ENCODE measurements at places on chromosomes 1 and 21.

- DNase-seq = peak; percentile 33
These were observed 5.7 kb downstream of the AGMAT start for GRCh38 chr1:15578921-15579682.

GRCh38 chr21:35343046-35343819 lies 294.1 kb upstream of the RUNX1 start:
- DNase-seq = no peak

GRCh38 chr1:116352349-116352813 lies 20.7 kb upstream of the ATP1A1 start:
- no peak for DNase-seq

GRCh38 chr1:33902486-33903209 lies 38.8 kb downstream of the HMGB4 start:
- DNase-seq = no peak

DNA sequence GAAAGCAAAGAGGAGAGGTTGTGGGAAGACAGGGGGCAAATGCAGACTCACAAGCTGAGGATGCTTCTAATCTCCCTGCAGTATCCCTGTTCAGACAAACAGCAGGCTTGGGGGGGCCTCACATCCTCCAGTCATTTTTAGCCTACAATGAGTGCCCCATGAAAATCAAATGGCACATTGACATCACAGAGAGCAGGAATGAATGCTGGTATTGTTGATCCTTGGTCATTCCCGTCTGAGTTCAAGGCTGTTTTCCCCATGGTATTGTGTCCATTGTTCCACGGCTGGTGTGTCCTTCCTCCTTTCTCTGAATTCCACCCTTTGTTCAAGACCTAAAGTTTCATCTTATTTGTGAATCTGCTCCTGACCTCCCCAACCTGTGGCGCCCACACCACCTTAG lies 545.6 kb downstream of the AJAP1 start:
- no peak for DNase-seq

DNA sequence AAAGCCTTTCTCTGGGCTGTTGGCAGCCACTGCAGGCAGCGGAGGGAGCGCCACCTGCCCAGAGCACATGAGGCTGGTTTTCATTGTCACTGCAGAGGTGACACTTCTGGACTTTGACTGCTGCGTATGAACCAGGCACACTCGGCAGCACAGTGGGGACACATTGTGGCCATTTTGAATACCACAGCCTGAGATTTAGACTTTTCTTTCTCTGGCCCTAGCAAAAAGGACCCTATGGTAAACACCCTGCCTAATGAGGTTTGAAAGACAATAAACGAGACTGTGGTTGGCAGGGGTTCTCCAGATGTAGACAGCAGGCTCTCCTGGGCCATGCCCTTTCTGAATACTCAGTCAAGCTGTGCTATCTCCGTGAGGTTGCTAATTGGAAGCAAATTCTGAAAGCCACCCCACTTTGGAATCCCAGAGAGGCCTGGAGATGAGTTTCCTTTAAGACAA lies 12.0 kb upstream of the KCNE2 start:
- no peak for DNase-seq

DNA sequence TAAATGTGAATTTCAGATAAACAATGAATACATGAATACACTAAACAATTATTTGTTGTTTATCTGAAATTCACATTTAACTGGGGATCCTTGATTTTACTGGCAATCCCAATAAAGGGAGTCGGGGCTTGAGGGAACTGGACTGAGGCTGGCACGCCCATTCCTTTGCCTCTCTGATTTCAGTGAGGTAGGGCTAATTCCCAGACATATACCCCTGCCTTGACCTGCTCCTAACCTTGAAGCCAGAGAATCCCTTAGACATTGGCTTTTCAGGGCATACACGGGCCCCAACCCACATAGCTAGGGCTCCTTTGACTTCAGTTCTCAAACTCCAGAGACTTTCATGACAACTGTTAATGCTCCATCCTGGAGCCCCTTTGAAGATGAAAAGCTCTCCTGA lies 10.8 kb upstream of the UTP25 start:
- no peak for DNase-seq

- DNase-seq = no peak
These were observed 1.5 kb downstream of the LCE3E start for GRCh38 chr1:152565115-152565514.

DNA sequence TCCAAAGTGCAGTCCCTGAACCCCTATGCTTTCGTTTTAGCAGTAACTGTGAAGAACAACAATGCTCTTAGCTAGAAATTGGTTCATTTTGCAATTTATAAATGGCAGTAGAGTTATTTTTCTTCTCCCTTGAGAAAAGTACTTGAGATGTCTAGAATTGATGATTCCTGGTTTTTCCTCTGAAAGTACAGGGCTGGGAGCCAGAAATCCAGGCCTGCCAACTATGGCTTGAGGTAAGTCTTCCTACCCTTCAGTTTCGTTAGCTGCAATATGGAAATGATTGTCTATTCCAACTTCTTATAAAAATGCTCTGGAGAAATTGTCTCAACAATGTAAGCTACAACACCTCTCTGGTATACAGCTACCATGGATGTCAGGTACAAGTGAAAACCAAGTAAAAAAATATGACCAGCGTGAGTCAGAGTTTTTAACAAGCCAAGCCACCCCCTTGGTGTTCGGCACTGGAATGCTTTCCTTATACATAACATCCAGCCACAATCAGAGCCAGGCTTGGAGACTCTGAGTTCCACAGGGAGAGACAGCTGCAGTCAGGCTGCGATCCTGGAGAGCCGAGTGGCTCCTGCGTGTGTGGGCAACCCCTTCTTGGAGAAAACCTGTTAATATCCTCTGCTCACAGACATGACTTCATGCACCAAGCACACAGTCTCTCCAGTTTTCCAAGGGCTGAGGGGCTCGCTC lies 22.0 kb downstream of the TSPAN2 start:
- DNase-seq = no peak

DNA sequence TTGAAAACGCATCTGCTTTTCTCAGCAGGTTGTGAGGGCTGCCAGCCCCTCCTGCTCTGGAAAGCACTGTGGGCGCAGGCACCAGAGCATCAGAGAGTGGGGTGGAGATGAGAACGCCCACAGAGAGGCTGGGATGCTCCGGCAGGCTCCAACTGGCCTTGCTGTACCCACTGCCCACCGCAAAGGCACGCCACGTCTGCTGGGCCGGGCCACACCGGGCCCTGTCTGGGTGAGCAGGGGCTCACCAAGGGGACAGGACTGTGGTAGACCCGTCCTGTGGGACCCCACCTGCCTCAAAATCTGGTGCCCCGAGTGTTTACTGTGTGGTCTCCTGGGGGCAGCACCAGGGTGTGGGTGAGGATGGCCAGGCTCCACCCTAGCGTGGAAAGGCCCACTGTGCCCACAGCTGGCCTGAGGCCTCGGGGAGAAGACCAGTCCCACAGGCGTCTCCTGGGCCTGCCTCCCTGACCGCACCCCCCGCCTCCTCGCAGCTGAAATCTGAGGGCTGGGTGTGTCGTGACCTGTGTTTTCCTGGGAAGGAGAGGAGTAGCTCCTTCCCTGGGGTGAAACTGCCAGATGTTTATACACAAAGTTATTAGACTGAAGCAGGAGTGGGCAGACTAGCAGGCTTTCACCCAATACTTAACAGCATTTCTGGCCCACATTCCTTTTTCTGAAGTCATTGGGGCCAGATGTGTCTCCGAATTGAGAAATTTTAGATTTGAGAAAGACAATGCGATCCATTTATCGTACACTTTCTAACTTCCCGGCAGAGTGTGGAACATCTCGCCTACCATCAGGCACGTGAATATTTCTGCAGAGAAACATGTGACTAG lies 53.8 kb downstream of the STUM start:
- no peak for DNase-seq

- peak; percentile 3 for DNase-seq
These were observed 73.2 kb upstream of the CNIH3 start for GRCh38 chr1:224542783-224543440.

- DNase-seq = peak; percentile 54
These were observed 524 bp downstream of the TP53BP2 start for GRCh38 chr1:223845037-223845809.

- no peak for DNase-seq
These were observed 138.6 kb downstream of the LIPI start for GRCh38 chr21:14071902-14072734.

DNA sequence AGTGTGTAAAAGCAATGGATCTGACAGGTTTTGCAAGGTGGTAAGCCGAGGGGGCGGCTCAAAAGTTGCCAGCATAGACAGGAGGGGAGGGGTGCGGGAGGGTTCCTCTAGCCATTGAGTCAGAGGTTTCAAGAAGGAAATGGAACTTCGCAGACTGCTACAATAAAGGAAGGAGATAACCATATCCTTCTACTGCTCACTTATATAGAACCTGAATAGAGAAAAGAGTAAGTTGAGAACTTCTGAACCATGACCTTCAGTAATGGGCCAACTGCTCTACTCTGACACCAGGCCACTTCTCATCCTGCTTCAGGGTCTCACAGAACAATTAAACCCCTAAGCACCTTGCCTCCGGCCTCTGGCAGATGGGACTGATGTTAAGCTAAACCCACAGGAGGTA lies 26.3 kb upstream of the BCAR3 start:
- DNase-seq = no peak

- no peak for DNase-seq
These were observed 103.3 kb upstream of the KCND3 start for GRCh38 chr1:112092656-112093371.

DNA sequence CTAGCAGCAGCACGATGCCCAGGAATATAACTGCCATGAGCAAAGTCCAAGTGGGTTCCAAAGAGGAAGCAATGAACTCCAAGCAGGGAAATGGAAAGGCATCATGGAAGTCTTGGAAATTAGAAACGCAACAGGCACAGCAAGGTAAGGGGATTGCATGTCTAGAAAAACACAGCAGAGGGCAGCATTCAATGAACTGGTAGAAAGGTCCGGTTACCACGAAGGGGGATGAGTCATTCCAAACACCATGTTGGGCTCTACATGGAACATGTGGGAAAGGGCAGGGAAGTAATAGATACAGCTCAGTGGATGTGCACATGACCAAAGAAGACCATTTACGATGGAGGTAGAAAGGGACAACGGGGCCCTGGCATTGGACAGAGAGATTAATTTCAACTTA lies 36.4 kb downstream of the RXRG start:
- DNase-seq = no peak
